CMK (cell line): ENCODE measurements at places on chromosomes 3 and 15.

- no peak for DNase-seq
These were observed 643 bp downstream of the SERINC4 start for GRCh38 chr15:43799209-43799944.

- no peak for DNase-seq
These were observed 27.9 kb downstream of the CYP8B1 start for GRCh38 chr3:42847731-42848130.

- no peak for DNase-seq
These were observed 453.8 kb downstream of the OTOL1 start for GRCh38 chr3:161950318-161950868.

DNA sequence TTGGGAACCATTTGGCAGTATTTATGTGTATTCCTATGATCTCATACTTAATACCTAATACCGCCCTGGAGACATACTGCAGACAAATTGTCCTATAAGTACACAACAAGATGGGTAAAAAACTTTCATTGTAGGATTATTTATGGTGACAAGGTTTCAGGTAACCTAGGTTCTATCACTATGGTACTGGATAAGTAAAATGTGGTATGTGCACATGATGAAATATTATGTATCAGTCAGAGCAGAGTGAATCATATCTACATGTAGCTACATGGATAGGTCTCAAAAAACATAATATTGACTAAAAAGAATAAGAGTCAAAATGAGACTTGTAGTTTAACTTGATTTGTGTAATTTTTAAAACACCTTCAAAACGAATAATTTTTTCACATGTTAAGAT is 147.8 kb downstream of the LEKR1 start:
- no peak for DNase-seq

DNA sequence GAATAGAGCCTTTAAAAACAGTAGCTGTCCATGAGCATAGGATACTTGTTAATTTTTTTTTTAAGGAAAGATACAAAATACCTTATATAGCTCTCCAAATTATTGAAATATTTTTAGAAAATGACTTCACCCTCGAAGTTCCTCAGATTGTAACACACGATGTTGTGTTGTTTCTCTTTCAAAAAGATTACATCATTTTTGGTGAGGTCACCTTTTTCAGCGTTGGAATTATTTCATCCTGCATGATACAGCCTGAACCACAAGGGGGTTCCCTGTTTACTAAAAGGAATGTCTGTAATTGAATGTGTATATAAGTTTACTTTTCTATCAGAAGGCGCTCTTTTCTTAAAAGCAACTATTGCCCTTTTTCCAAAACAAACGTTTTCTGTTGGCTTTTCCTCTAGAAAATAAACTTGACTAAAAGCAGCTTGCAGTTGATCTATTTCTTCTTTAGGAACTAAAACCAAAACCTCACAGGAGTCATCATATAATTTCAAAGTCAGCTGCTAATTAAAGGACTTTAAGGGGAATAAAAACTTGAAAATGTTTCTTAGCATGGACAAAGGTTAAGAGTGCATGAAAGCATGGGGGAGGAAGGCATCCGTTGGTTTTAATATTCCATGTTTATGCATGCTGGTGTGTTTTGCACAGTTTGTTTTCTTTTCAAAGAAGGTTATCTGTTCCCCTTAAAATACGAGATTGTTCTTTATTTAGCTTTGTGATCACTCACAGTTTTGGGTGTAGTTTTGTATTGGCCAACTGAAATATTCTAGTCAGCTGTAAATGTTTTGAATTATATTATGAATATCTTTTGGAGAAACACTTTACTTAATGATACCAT is 29.4 kb downstream of the LYSMD4 start:
- DNase-seq = peak; percentile 31

DNA sequence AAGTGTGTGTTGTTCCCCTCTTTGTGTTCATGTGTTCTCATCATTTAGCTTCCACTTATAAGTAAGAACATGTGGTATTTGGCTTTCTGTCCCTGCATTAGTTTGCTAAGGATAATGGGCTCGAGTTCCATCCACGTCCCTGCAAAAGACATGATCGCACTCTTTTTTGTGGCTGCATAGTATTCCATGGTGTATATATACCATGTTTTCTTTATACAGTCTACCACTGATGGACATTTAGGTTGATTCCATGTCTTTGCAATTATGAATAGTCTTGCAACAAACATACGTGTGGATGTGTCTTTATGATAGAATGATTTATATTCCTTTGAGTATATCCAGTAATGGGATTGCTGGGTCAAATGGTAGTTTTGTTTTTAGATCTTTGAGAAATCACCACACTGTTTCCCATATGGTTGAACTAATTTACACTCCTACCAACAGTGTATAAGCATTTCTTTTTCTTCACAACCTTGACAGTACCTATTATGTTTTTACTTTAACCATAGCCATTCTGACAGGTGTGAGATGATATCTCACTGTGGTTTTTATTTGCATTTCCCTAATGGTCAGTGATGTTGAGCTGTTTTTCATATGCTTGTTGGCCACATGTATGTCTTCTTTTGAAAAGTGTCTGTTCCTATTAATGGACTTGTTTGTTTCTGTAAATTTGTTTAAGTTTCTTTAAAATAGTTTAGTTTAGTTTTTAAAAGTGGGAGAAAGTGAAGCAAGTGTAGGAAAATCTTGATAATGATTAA is 21.9 kb upstream of the SLC30A4 start:
- DNase-seq = no peak

- no peak for DNase-seq
These were observed 5.7 kb downstream of the EIF4G1 start for GRCh38 chr3:184320104-184320445.

DNA sequence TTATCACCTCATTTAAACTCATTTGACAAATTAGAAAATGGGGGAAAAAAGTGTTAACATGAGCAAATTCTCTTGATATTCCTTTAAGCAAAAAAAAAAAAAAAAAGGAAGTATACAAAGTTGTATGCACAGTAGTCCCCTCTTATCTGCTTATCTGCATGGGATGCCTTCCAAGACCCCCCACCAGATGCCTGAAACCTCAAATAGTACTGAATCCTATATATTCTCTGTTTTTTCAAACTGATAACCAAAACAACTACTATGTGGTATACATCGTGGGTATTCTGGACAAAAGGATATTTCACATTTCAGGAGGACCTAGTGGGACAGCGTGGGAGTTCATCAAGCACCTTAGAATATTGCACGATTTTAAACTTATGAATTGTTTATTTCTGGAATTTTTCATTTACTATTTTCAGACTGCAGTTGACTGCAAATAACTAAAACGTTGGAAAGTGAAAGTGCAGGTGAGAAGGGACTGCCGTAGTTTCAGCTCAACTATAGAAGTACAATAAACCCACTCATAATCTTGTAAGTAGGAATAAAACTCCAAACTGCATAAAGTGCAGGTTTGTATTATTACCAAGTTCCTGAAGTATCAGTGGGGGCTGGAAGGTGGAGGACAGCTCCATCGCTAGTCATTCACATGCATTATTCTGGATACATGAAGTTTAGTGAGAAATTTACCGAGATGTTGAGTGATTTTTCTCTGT is 43.6 kb upstream of the PLCL2 start:
- DNase-seq = no peak

DNA sequence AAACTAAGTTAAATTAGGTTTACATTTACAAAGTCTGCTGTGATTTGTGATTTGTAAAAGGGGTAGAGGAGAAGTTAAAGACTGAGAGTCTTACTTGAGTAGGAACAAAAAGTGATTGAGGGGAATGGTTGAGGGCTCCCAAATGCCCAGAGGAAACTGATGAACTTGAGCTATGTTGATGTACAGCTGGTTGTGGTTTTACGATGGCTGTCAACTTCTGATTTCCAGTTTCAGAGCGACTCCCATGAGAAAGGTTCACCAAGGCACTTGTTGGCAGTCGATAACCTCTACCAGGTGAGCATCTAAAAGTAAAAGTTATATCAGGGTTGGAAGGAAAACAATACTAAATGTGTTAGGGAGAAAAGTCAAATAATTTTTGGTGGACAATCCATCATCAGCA is 91.0 kb downstream of the XRN1 start:
- DNase-seq = no peak

GRCh38 chr15:40279437-40280141 is 3.3 kb downstream of the ANKRD63 start:
- DNase-seq = no peak

DNA sequence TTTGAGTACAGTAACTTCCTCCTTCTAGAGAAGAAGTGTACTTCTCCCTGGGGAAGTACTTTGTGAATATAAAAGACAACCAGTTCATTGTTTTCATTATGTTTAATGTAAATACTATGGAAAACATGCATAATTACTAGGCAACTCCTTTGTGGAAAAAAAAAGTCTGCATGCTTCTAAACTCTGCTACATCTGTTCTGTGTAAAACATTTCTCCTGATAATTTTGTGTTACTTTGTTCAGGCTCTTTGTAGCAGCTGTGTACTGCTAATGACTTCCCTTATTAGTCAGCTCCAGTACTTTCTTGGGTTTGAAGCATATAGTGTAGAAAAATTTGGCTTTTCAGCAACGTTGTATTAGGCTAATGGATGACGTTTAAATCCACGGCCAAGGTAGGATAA is 111.6 kb downstream of the FEZF2 start:
- DNase-seq = no peak

GRCh38 chr3:123412076-123412475 is 36.8 kb downstream of the ADCY5 start:
- DNase-seq = no peak

GRCh38 chr15:49044766-49045606 is 1.3 kb downstream of the SECISBP2L start:
- DNase-seq = no peak

DNA sequence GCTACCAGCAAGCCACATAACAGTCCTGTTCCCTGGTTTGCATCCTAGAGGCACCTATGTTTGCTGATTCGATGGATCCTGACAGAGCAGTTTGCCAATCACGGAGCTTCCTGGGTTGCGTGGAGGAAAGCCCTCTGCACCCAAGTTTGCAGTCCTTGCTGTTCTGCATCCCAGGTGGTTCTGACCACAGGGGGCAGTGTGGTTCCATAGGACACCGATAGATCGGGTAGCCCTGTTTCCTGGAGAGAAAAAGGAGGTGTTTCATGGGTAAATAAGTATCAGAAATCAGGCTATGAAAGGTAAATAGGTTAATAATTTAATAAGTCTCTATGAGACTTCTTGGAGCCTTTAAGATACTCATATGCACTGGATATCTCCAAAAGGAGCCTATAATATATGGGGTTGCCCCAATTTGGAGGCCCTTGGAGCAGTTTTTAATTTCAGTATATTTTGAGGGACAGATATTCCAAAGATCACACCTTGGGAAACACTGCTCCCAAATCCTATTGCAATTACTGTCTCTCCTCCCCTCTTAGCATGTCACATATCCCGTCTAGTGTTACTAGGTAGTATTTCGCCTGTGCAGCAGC is 194.6 kb upstream of the TPM1 start:
- no peak for DNase-seq

DNA sequence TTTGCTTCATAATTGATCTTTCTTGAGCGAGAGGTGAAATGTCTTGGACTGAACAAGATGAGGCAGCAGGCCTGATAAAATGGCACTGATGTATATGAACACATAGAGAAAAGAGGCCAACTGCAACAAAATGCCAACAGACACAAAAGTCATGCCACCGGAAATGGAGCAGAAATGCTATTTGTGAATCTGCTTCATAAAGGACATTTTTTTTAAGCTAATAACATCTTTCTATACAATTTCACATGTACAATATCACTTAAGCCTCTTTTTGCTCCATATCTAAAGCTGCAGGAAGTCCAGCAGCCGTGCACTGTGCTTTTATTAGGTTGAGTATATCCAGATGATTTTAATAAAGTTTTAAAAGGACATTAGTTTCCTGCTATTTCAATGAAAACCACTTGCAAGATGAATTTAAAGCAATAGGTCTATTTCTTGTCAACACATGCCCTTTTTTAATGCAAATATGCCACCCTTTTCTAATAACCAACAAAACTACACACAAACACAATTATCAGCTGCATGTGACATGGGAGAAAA is 169.2 kb upstream of the ADAMTS9 start:
- DNase-seq = no peak

GRCh38 chr15:40332113-40332781 is 8.5 kb downstream of the CCDC9B start:
- DNase-seq = no peak

- DNase-seq = no peak
These were observed 48.6 kb upstream of the LDHAL6B start for GRCh38 chr15:59157840-59158700.

DNA sequence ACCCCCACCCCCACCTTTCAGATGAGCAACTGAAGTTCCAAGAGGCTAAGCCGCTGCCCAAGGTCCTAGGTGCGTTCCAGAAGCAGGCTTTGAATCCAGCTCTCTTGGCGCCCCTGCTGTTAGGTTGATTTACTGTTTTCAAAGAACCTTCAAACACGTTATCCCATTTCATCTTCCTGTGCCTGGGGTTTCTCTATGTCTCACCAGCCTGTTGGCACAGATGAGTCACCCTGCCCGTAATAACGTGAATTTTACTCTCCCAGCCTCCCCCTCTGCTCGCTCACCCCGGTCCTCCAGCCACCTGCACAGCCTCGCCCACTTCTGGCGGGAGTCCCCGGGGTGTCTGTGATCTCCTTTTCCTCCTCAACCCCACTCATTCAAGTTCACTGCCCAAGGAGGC is 13.0 kb upstream of the TSEN2 start:
- DNase-seq = no peak

DNA sequence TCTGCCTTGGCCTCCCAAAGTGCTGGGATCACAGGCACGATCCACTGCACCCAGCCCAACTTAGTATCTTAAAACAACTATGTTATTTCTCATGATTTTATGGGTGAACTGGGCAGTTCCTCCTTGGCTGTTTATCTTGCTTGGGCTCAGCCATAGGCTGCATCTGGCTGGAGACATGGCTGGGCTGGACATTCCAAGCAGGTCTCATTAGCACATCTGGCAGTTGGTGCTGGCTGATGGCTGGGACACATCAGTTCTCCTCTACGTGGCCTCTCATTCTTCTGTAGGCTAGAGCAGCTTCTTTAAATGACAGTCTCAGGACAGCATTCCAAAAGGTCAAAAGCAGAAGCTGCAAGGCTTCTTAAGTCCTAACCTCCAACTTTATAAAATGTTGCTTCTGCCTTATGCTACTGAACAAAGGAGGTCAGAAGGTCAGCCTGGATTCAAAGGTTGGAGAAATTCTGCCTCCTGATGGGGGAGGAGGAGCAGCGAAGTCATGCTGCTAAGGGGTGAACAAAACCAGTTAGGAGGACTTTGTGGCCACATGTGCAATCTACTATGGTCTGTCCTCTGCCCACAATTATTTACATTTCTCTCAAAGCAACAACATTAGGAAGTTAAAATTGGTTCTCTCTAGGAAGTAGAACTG is 144.0 kb downstream of the AQP9 start:
- peak; percentile 45 for DNase-seq

DNA sequence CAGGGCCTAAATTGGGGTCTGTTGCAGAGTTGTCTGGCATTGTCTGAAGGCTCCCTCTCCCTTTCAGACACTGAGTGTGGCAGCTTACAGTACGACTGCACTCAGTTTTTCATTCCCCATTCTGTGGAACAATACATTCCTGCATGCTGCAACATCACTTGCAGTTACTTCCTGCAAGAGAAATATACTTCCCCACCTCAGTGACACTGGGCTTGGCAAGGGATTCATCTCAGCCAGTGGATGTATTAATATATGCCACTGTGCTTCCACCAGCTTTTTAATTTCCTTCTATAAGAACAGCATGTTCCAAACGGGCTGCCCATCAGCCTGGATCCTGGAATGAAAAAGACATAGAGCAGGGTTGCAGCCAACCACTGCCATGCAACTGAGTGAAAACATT is 23.1 kb downstream of the B3GALNT1 start:
- no peak for DNase-seq
